Activated CD8-positive, alpha-beta T cell treated with anti-CD3 and anti-CD28 coated beads for 36 hours (primary cell): ENCODE measurements at places on chromosomes 4 and X.
A peak's percentile ranks its signal among the peaks of the same experiment; 100 is the strongest.

DNA sequence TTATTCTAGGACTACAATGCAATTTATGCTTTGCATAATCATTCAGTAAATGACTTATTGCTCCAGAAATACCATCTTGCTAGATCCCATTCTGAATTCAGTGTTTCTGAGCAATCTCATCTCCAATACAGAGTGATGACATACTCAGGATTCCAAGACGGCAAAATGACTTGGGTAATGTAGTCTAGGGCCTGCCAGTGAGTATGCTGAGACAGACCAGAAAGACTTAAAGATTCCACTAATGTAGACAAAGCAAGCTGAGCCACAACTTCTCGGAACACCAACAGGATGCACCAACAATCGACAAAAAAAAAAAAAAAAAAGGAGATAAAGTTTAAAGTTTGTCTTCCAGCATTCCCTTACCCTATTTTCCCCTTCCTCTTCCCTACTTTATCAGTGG, 919 bp upstream of the SEC24B start:
- no peak for DNase-seq

GRCh38 chr4:2415881-2416563, 2.4 kb downstream of the ZFYVE28 start:
- DNase-seq: peak; percentile 36

DNA sequence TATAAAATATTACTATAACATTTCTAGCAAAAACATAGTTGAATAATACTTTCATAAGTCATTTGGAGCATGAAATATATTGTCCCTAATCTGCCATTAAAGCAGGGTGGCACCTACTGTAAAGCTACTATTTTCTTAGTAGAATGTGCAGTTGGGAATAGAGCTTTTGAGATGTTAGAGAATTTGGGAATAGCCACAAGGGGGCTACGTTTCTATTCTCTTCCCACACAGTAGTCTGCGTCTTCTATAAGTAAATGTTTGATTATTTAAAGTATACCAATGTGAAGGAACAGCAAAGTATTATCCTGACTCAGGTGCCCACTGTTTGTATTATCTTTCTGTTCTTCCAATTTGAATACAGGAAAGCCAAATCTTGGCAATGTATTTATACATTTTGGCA, 323.2 kb upstream of the GIMD1 start:
- no peak for DNase-seq

- no peak for DNase-seq
Measured at GRCh38 chr4:6092971-6093370, 74.7 kb upstream of the C4orf50 start.

- DNase-seq: no peak
Measured at GRCh38 chr4:11293866-11294265, 134.8 kb downstream of the HS3ST1 start.

- no peak for DNase-seq
Measured at GRCh38 chrX:17433965-17434364, 59.0 kb downstream of the NHS start.

DNA sequence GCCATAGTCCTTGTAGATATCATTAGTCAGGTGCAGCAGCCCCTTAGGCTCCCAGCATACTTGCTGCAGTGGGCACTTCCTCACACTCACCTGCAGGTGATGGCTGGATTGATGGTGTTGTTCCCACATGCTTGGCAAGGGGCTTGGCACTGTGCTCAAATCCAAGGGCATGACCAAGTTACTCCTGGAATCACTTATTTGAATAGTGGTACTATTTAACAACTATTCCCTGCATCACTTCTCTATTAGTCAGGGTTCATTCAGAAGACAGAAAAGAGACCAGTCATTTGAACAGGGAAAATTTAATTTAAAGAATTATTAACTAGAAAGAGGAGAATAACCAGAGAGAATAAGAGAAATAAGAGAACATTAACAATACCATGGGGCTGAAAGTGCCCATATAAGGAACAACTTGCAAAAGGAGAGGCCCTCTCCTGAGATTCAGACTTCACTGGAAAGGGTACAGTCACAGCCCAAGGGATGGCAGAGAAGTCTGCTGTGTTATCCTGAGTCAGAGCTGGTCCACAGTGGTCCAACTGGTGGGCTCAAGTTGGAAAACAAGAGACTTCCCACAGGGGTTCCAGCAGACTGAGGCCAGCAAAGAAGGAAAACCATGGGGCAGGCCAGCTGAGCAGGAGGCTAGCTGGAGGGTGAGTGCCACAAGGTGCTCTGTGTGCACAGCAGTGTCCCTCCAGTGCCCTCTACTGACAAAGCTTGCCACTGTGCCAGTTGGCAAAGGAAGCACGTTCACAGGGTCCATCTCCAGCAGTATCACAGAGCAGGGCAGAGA, 9.8 kb downstream of the SPP1 start:
- peak; percentile 64 for DNase-seq

DNA sequence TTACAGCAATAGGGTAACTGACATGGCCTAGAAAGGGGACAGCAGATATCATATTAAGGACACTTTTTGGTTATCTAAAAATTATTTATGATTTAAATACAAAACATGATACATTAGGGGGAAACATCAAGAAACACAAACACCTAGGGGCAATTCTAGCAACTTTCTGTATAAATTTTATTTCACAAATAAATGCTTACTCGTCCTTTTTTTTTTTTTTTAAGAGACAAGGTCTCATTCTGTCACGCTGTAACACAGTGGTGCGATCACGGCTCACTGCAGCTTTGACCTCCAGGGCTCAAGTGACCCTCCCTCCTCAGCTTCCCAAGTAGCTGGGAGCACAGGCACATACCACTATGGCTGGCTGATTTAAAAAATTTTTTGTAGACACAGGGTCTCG, 151.8 kb upstream of the BCOR start:
- DNase-seq: no peak

DNA sequence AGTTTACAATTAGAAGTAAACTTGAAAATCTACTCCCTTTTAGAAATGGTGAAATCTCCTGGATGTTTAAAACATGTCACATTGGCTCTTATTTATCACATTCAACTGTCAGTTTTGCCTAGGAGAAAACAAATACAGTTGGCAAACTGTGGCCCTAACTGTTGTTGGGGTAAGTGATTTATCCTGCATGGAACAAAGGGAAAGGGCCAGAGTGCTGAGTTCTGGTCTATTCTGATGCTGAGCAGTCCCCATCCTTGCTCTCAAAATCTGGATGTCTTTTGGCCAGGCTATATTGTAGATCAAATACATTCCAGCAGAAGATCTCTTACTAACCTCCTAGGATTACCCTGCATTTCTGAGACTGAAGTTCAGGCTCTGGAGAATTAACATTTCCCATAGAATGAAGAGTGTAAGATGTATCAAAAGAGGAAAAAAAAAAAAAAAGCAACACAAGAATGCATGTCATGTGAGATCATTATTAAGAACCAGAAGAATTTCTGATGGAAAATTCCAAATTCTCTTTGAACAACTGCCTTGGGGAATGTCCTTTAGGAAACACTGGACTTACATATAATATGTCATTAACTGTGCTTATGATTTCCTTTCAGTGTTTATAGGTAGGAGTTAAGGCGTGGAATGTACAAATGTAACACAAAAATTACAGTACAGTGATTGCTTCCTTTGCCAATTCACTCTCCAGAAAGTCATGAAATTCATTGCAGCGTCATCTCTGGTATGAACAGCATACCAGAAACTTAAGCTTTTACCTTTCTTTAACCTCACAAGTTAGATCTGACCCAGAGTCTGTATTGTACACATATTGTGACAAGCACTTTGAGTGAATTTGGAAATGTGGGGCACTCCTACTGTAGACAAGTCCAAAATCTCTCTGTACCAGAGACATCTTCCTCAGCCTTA, 1012.5 kb upstream of the LCORL start:
- DNase-seq: no peak

DNA sequence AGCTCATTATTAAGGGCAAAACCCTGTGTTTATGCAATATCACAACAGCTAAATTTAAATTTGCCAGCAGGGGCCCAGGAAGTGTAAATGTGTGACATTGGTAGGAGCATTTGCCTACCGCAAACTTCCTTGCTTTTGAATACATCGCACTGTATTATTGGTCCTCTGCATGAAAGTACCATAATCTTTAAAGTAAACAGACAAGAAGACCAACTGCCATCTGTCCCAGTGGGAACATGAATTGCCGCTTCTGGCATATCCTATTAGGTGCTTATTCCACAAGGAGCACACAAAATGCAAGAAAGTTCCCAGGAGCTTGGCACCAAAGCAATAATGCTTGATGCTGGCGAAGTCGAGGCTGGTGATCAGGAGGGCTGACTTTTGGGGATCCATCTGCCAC, 51.3 kb downstream of the SOD3 start:
- no peak for DNase-seq

- DNase-seq: peak; percentile 65
Measured at GRCh38 chr4:55851885-55852284, 1.6 kb upstream of the EXOC1 start.

GRCh38 chrX:65783746-65784145, 116.3 kb downstream of the MSN start:
- no peak for DNase-seq

- DNase-seq: no peak
Measured at GRCh38 chr4:6275898-6276806, 6.5 kb downstream of the WFS1 start.

GRCh38 chr4:10625131-10625530, 59.4 kb downstream of the CLNK start:
- DNase-seq: no peak

GRCh38 chr4:525660-526059, 26.6 kb downstream of the PIGG start:
- DNase-seq: no peak

- no peak for DNase-seq
Measured at GRCh38 chr4:183441276-183441675, 3.2 kb upstream of the CDKN2AIP start.

DNA sequence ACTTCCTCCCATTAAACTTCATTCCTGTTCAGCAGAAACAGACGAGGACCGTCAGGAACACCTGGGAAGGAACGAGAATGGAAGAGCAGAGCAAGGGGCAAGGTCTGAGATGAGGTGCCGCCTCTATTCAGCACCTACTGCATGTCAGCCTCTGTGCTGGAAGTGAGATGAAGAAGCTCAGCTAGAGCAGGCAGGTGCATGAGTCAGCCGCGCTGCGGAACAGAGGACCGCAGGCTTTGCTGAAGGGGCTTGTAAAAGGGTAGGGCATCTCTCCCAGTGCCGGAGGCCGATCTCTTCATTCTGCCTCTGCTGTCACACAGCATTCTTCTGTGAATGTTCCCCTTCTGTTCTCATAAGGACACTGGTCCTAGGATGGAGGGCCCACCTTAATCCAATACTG, 6.1 kb upstream of the ABLIM2 start:
- DNase-seq: no peak

DNA sequence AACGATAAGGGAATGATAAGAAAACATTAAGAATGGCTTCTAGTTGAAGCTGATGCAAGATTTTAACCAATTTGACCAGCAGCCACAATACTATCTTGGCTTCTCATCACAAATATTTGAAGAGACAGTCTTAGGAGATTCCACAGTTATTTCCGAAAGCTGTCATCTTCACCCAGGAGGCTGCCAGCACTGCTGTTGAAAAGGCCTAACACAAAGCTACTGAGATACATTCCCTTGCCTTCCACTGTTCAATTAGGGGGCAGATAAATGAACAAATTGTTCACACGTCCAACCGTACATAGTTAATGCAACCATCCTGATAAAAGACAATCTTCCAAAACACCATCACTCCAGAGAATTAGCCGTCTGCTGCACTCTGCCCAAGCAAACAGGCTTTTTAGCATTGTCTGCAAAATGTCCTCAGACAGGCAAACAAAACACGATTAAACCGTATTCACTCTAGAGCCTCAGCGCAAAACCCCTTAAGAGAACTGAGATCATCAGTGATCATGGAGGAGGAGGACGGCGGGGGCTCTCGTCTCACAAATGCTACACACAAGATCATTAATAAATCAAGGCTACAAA, 189.8 kb upstream of the PSAPL1 start:
- no peak for DNase-seq

- no peak for DNase-seq
Measured at GRCh38 chr4:1574601-1575417, 109.3 kb downstream of the FAM53A start.

DNA sequence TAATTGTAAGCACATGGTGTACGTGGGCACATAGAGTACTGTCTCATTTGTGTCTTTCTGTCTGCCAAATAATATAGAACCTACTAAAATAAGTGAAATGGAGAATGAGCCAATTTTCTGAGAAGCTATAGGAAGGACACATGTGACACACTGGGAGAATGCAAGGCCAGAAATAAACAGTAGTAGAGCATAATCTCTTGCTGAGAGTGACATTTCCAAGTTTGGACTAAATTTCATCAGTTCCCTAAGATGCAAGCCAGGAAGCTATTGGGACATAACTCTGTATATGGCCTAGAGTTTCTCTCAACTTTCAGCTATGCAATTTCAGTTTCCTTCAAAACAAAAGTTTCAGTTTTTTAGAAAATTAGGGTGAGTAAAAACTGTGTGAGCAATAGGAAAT, 638.7 kb downstream of the PCDH18 start:
- DNase-seq: no peak

- DNase-seq: no peak
Measured at GRCh38 chr4:123050018-123050417, 127.6 kb upstream of the NUDT6 start.

DNA sequence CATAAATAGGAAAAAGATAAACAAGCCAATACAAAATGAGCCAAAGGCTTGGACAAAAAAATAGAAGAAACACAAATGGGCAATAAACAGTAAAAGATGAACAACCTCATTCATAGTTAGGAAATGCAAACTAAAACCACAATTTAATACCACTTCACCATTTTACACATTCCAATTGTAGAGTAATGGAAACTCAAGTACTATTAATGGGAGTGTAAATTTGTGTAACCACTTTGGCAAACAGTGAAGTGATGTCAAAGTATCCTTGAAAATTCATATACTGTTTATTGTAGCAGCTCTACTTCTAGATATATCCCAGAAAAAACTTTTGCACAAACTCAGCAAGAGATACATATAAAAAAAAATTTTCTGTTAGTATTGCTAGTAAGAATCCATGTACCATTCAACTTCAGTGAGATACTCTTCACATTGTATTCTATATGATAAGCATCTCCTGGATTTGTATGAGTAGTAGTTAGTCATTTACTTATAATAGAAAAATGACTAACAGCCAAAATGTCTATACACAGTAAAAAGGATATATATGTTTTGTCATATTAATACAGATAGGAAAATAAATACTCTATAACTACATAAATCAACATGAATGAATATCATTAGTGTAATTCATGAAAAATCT, 229.8 kb downstream of the DKK2 start:
- no peak for DNase-seq

GRCh38 chr4:158208963-158209640, 1.2 kb upstream of the TMEM144 start:
- DNase-seq: no peak

DNA sequence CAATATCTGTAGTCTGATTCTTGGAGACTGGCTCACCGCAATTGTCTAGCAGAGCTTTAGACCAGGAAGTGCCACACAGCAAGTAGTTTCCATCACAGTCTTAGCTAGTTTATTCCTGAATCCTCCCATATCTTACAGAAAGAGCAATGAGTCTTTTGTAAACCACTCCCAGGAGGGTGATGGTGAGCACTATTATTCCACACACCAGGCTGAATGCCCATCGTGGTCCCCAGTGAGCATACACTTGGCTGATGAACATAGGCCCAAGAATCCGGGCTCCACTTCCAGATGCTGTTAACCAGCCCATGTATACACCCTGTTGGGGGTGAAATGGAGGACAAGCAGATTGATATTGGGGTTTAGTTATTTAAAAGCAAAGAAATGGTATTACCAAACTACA, 39.8 kb downstream of the PLK4 start:
- DNase-seq: no peak
